Suppressor macrophage treated with lipopolysaccharide for 1 hour (primary cell): ENCODE measurements at places on chromosomes 1 and 21.

- DNase-seq = no peak
Measured at GRCh38 chr1:153210206-153210605, 7.0 kb downstream of the LELP1 start.

DNA sequence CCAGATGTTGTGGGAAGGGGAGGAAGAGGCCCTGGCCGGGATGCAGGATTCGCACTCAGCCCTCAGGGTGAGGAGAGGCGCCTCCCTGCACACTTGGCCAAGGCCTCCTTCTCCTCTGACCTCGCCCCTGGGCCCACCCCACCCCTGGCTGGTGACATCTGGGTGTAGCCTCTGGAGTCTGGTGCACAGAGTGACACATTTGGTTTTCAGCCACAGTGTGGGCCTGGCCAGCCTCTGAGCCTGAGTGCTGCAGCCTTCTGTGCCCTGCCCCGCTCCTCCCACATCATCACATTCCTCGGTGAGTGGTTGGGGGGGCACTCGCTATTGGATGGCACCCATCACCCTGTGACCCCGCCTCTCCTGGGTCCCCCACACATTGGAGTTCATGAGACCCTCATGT, 45.8 kb downstream of the PRDM16 start:
- no peak for DNase-seq

DNA sequence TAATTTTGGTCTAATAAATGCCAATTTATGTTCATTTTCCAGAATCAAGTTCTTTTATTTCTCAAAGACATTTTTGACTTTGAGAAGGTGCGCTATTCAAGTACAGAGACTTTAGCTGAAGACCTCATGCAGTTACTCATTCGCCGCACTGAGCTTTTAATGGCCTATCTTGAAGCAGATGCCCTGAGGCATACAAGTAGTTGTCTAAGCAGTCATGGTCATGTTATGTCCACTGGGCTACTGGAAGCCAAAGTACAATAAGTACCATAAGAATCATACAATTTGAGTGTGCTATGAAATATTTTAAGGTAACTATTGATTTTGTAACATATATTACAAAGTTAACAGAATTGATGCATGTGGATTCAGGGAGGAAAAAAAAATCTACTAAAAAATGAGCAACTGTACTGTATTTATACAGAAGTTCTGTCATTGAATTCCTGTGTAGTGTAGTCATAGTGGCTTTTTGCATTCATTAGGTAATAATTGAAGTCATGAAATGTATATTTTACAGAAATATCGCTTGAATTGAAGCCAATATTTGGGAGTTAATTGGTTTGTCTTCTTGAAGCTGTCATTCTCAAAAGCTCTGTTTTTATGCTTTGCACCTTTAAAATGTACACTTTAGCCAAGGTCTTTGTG, 13.5 kb upstream of the NEXN start:
- DNase-seq = no peak

DNA sequence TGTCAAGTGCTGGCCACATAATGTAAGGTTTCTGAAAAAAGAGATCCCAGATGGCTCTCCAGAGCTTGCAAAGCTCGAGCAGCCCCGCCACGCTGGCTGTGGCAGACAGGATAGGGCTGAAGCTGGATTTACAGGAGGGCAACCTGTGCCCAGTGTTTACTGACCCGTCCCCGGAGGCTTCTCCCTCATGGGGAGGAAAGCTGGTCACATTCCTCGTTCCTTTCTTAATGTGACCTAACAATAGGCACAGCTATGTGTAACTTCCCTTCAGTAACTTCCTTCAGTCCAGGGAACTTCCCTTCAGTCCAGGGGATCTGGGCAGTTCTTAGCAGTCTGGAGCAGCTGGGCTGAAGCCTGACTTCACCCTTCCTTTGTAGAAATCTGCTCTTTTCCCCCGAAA, 7.7 kb downstream of the SLFNL1 start:
- peak; percentile 85 for DNase-seq

GRCh38 chr1:175514387-175514953, 228.9 kb downstream of the TNR start:
- peak; percentile 21 for DNase-seq

GRCh38 chr1:86938450-86938849, 24.0 kb downstream of the HS2ST1 start:
- DNase-seq = no peak

GRCh38 chr21:38467374-38467773, 30.9 kb downstream of the ERG start:
- peak; percentile 55 for DNase-seq

GRCh38 chr1:209879539-209879938, 51.8 kb downstream of the UTP25 start:
- DNase-seq = no peak

DNA sequence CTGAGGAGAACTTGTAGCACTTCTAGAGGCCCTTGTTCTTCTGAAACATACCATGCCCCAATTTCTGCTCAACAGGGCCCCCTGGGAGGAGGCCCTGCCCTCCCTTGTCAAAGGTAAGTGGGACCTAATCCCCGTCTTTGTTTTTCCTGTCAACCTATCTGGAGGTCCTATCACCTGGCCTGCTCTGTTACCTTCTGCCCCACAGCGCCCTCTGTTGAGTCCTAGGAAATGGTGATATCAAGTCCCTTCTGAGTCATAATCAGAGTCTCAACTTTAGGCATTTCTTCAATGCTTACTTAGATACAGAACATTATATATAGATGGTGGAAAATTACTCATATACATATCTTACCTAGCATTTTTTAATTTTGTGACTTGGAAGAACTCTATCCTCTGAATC, 28.2 kb upstream of the FCRL4 start:
- DNase-seq = peak; percentile 21

GRCh38 chr1:48017716-48018115, 20.5 kb upstream of the TRABD2B start:
- DNase-seq = no peak

- no peak for DNase-seq
Measured at GRCh38 chr1:219227360-219228057, 53.8 kb downstream of the LYPLAL1 start.

GRCh38 chr1:230661976-230662375, 19.7 kb downstream of the COG2 start:
- DNase-seq = peak; percentile 16

DNA sequence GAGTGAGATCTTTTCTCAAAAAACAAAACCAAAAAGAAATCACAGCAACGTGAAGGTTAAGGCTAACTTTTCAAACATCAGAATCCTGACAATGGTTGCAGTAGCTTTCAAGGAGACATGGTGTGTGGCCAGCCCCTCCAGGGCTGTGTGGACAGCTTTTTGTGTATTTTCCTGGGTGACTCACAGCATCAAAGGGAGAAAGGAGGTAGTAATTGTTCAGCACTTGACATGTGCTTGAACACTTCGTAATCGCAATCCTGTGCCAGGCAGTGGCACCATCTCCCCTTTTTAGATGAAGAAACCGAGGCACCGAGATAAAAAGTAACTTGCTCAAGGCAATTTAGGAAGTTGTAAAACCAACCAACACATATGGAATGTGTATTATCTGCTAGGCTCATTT, 10.3 kb downstream of the NBL1 start:
- DNase-seq = no peak

GRCh38 chr1:154716011-154716410, 108.0 kb upstream of the ADAR start:
- peak; percentile 91 for DNase-seq

DNA sequence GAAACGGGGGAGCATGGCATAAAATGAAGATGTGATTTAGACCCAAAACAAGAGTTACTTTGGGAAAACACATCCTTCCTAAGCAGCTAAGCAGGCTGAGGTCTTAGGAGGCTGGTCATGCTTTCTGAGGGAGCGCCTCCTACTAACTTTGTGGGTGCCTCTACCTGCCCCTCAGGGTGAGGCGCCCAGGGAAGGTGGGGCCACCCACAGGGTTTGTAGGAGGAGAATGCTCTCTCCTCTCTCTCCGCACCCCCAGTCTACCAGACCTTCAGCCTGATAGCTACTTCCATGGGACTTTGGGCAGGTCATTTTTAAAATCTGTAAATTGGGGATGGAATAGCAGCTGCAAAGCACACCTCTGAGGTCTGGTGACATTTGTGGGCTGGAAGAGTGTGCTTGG, 23.8 kb downstream of the SLC27A3 start:
- no peak for DNase-seq

DNA sequence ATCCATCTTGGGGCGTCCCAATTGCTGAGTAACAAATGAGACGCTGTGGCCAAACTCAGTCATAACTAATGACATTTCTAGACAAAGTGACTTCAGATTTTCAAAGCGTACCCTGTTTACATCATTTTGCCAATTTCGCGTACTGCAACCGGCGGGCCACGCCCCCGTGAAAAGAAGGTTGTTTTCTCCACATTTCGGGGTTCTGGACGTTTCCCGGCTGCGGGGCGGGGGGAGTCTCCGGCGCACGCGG, 282 bp upstream of the SOD1 start:
- DNase-seq = no peak

DNA sequence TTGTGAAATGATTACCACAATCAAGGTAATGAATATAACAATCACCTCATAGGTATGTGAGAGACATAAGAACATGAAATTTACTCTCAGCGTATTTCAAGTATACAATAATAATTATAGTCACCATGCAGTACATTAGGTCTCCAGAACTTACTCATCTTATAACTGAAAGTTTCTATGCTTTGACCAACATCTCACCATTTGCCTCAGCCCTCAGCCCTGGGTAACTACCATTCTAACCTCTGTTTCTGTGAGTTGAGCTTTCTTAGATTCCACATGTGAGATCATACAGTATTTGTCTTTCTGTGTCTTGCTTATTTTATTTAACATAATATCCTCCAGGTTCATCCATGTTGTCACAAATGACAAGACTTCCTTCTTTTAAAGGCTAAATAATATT, 57.3 kb downstream of the AGO3 start:
- no peak for DNase-seq

DNA sequence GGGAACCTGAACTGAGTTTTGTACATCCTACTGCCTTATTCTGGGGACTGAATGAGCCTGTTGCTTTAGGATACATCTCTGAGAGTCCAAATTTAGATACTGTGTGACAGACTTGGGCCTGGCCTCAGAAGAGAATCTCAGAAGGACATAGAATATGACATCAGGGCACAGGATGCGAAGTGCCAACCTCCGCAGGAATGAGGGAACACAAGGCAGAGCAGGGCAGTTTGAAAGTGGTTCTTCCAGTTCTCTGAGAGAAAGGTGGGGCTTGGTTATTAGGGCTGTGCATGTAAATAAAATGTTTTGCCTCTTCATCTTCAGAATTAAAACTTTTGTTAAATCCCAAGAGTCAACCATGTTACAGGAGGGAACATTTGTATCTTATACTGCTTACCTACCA, 23.1 kb downstream of the TRAF5 start:
- DNase-seq = no peak

DNA sequence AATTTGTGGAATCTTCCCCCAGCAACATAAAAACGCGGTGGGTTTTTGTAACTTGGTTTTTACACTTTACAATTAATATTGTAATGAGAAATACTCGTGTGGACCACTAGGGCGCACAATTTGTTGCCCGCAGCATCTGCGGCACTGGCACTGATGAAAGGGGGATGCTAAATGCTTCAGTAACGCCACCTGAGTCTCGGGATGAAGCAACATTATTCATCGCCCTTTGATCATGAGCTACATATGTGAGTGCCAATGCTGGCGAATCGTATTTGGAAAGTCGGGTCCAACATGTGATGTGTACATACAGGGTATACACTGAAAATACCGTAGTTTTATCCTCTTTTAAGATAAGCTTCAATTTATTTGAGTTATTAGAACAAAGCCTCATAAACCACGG, 34.2 kb upstream of the COX20 start:
- peak; percentile 64 for DNase-seq

- no peak for DNase-seq
Measured at GRCh38 chr1:11485191-11485590, 6.2 kb downstream of the DISP3 start.

GRCh38 chr1:29698626-29699025, 462.3 kb downstream of the PTPRU start:
- no peak for DNase-seq

- no peak for DNase-seq
Measured at GRCh38 chr1:247337250-247337746, 5.6 kb upstream of the ZNF496 start.

DNA sequence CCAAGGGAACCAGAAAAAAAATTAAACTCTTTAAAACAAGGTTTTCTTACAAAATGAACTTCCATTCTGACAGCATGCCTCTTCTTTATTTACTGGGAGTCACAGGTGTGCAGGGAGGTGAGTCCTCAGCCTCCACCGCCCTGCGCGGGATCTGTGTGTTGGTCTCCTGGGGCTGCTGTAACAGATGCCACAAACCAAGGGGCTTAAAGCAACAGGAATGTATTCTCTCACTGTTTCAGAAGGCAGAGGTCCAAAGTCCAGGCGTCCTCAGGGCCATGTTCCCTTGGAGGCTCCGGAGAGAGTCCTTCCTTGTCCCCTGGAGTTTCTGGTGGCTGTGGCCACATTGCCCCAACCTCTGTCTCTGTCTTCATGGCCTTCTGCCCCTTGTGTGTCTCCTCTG, 123.6 kb upstream of the C1orf174 start:
- no peak for DNase-seq

GRCh38 chr1:113396585-113396984, 6.3 kb downstream of the MAGI3 start:
- no peak for DNase-seq

DNA sequence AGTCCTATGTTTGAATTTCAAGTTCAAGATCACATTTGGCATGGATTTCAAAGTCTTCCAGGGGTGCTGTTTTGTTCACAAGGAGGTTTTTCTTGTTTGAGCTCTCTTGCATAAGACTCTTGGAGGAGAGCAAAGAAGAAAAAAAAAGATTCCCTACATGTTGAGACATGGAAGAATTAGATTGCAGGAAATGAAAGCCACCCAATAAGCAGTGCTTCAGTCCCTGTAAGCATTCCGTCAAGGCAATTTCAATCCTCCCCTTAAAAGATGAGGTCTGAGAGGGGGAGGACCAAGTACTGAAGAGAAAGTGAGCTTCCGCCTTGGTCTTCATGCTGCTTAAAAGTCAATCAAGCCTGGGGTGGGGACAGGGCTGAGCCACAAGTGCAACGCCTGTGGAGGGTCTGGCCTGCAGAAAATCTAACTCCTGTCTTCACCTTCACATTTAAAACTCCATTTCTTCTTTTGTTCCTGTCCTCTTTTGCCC, 50.2 kb downstream of the LPAR3 start:
- no peak for DNase-seq

DNA sequence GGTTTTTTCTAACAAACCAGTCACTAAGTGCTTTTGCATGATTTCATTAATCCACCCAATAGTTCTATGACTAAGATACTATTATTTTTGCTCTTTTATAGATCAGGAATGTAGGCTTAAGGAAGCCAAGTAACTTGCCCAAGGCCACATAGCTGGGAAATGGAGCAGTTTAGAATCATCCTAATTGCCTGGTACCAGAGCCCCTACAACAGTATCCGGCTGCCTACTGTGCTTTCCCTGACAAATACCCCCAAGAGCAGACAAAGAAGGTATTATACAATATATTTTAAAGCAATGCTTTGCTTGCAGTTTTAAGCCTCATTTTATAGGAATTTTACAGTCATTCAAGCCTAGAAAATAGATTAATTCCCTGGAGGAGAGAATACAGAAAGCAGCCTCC, 45.5 kb upstream of the RASAL2 start:
- DNase-seq = no peak
